ENCODE measurements at places on chromosomes 6 and 20.
A peak's percentile ranks its signal among the peaks of the same experiment; 100 is the strongest.

GRCh38 chr20:11686820-11687543, 230.7 kb upstream of the BTBD3 start:
- no peak for DNase-seq

DNA sequence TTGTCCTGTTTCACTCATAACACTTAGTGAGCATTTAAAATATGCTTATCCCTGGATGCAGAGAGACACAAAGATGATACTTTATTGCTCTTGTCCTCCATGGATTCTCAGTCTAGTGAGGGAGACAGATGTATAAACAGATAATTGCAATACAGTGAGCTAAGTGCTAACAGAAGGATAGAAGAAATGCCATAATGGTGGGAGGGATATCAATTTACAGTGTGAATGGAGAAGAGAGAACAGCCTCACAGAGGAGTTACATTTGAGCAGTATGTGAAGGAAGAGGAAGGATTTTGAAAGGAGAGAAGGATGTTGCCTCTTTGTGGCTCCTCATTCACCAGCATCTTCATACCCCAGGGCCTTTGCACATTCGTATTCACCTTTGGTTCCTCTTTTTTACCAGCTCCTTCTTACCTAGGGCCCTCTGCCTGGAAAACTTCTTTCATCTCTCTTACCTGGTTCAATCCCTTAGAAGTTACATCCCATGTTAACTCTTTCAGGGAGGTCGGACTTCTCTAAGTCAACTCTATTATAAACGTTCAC, 341.7 kb downstream of the PRL start:
- DNase-seq: no peak

- DNase-seq: no peak
Observed at GRCh38 chr20:12957968-12958367, 50.8 kb upstream of the SPTLC3 start.

- no peak for DNase-seq
Observed at GRCh38 chr20:25087186-25087929, 5.4 kb upstream of the VSX1 start.

DNA sequence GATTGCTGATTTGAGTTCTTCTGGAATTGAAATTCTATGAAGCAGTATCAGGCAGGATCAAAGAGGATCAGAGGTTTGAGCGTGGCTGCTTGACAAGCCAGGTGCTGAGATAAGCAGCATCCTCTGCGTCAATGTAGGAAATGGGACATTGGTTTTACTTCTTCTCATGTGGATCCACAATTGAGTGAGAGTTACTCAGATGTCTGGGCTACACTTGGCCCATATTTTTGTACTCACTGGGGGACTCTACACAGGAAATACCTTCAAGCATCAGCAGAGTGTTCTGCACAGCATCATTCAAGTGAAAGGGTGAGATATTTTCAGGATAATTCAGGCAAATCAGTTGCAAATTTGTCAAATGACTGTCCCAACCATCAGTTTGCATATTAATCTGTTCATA, 613.9 kb upstream of the ARID1B start:
- DNase-seq: no peak

GRCh38 chr6:48747471-48747870, 636.5 kb upstream of the PTCHD4 start:
- no peak for DNase-seq

DNA sequence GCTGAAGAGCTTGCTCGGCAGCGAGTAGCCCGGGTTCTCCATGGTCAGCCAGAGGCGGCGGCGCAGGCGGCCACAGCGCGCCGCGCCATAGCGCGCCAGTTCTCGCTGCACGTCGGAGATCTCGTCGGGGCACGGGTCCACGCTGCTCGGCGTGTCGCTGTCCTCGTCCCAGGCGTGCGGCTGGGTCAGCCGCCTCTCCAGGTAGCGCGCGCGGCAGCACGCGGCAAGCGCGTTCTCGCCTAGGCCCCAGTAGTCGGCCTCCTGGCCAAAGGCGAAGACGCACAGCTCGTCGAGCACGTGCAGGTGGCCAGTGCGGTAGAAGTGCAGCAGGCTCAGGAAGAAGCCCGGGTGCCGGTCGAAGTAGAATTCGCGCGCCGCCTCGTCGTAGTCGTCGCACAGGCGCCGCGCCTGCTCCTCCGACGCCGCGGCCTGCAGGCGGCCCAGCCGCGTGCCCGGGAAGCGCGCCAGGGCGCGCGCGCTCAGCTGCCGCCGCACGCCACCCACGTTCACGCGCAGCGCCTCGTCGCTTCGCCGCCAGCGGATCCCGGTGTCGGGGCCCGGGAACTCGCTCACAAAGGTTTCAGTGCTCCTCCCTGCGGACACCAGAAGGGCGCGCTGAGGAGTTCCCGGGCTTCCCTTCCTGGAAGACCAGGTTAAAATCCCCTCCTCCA, 2.7 kb downstream of the KCNS1 start:
- peak; percentile 55 for DNase-seq

GRCh38 chr20:20477444-20478041, 109.6 kb downstream of the INSM1 start:
- no peak for DNase-seq

DNA sequence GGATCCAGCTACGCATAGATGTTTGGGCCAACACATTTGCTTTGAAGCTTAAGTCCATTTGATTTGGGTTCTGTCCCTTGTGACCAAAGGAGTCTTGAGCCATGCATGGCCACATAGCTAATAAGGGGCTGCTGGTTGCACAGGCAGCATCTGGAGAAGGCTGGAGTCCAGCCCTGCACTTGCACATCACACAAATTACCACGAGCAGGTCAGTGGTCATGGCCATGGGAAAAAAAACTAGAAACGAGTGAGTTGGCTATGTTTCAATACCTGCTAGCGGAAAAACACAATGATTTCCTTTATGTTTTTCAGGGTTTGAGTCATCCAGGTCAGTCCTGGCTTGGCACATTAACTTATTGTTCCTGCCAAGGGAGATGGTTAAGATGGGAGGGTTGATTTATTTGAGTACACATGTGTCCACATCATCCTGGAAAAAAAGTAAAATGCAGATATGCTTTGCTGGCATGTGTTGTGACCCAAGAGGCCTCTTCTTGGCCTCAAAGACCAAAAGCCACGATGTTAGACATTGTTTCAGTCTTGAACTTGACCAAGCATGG, 5.6 kb upstream of the STX16 start:
- DNase-seq: no peak

- no peak for DNase-seq
Observed at GRCh38 chr20:63439866-63440265, 32.6 kb downstream of the KCNQ2 start.

DNA sequence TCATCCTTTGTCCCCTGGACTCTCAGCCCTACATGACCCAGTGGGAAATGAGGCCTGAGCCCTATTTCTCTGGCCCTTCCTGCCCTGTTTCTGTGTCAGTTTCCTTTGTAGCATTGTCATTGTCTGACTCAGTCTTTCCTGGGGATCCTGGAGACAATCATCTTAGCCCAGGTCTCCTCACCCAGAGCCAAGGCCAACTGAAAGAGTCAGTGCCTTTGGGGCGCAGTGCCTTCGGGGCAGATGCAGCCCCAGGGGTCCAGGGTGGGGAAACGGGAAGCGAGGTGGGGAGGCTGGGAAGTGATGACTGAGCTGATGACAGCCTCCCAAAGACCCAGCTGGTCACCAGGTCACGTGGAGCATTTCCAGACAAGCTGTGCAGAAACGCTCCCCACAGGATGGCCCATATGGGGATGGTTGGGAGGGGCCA, 93.3 kb upstream of the SULF2 start:
- DNase-seq: peak; percentile 35
